ENCODE measurements at places on chromosomes 16 and 17.
A peak's percentile ranks its signal among the peaks of the same experiment; 100 is the strongest.

DNA sequence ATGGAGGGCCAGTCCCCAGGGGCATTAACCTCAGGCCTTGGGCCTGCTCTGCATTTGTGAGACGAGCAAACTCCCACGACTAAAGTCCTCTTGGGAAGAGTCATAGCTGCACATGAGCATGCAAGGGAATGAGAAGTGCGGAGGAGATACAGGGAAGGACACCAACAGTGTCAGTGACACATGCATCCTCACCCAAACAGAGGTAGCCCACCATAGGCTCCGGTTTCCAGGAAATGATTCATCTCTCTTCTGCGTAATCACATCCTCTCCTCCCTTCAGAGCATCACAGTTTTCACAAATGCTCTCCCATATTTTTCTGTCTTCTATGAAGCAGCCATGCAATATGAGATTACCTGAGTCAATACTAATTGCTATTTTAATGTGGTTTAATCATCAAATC, 725.7 kb upstream of the GOT2 start:
- no peak for DNase-seq

- DNase-seq, result no peak
Observed at GRCh38 chr17:66415366-66416206, 113.2 kb downstream of the PRKCA start.

GRCh38 chr16:1163567-1164055, 10.7 kb downstream of the CACNA1H start:
- no peak for DNase-seq

- DNase-seq, result no peak
Observed at GRCh38 chr17:74513987-74514631, 17.2 kb downstream of the CD300LB start.

GRCh38 chr17:14670861-14671260, 370.0 kb downstream of the HS3ST3B1 start:
- no peak for DNase-seq

- no peak for DNase-seq
Observed at GRCh38 chr16:89925596-89926079, 2.5 kb downstream of the TUBB3 start.

DNA sequence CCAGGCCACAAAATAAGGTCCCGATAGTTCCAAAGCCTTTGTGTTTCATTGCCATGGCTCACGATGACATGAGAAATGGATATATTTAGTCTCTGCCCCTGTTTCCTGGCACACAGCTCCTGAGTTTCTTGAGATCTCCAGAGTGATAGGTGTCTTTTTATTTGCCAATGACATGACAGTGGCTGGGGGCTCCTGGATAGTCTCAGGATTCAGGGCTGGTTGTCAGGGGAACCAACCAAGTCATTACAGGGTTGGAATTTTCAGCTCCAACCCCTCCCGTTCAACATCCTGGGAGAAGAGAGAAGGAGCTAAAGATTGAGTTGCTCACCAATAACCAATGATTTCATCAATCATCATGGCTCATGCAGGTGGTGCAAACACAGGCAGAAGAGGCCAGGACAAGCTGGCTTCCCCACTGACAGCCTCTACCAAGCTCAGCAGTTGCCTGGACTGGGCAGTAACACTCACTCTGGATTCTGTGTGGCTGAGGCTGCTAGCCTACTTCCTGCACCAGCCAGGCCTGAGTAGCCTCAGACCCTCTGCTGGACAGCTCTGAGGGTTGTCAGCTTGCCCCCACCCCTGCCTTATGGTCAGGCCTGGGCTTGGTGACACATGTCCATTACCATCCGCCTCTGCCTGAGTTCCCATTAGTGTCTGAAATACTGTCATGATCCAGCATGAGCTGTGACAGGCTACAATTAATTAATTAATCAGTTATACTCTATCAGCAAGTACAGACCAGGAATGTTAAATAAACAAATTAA, 534.4 kb upstream of the CDH5 start:
- no peak for DNase-seq

- DNase-seq, result no peak
Observed at GRCh38 chr17:492022-492413, 139.4 kb upstream of the RPH3AL start.

DNA sequence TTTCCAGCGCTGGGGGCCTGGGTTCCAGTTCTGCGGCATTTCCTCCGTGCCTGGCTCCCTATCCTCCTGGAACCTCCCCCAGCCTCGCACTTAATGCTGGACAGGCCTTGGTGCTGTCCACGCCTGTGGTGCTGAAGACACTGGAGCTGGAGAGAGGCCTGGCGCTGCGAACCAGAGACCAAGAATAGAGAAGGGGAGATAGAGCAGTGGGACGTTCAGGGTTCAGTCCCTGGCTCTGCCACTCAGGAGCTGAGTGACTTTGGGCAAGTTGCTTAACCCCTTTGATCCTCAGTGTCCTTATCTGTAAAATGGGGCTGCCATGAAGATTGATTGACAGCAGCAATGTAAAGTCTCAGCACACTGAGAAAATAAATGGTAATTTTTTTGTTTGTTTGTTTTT, 11.9 kb downstream of the SBK1 start:
- no peak for DNase-seq

DNA sequence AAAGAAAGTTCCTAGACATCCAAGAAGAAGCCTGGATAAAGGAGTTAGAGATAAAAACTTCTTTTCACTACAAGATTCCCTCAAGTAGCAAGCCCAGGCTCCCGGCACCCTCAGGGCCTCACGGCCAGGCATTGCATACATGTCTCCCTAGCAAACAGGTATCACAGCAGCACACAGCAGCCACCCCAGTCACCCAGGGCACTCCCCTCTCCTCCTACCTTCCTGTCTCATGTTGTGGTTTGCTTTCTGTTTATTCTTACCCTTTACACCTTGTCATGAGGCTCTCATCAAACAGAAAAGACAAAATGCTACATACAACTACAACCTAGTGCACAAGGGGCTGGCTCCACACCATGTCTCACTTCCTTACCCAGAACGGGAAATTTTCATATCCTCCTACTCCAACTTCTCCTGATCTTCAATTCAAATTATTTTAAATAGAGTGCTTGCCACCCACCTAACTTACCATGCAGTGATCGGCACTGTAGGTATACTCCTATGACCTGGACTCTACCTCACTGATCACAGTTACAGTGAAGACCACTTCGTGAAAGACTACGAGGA, 42.7 kb downstream of the XPO6 start:
- no peak for DNase-seq

GRCh38 chr16:55061126-55061525, 130.5 kb downstream of the IRX5 start:
- DNase-seq, result no peak

DNA sequence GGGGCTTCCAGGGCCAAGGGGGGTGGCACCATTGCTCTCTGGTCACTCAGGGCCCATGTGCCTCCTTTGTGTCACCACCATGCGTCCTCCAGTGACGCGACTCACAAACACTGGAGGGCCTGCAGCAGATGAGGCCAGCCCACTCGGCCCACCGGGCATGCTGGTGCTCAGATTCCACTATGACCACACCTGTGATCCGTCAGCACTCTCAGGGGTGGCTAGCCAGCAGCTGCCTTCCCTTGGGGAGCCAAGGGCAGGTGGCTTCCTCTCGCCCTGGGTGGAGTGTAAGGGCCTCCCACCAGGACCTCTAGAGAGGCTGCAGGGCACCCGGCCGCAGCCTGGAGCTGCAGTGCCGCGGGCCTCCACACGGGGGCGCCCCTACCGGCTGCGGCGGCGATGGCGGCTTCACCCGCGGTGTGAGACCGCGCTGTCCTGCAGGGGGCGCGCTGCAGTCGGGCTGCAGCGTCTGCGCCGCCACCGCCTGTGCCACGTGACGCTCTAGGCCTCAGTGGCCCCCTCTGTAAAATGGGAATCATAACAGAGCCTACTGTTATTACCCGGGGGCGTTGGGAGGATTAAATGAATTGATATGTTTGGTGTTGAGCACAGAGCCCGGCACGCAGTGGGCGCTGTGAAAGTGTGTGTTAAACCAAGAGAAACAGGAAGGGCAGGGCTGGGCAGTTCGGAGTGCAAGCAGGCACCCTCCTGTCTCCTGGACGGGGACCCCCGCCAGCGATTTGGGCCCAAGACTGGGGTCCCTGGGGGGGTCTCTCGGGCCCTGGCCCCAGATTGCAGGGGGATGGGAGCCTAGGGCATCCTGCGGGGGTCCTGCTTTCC, 192.4 kb upstream of the GSE1 start:
- DNase-seq, result no peak

GRCh38 chr16:77387815-77388209, 47.0 kb downstream of the ADAMTS18 start:
- DNase-seq, result peak; percentile 24
